Brain pericyte (primary cell): ENCODE measurements at places on chromosomes 1 and 21.

DNA sequence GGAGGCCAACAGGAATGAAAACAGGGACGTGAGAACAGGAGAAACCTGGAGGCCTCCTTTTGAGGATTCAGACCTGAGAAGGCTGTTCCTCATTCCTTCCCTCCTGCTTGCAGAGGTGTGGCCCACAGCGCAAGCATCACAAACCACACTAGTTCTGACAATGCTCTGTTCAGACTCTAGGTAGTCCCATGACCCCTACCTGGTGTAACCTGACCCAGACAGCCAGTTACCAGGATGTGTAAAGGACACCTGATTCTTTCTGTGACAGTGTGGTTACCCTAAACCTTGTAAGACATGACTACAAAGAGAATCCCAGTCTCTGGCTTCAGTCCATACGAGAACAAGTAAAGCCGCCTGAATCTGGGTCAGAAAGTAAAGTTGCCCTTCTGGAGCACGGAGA lies 3.2 kb downstream of the MECR start:
- DNase-seq, result no peak

GRCh38 chr1:247407180-247407616 lies 8.8 kb upstream of the NLRP3 start:
- DNase-seq, result no peak

GRCh38 chr1:36322786-36323635 lies 434 bp downstream of the EVA1B start:
- no peak for DNase-seq

- DNase-seq, result no peak
Observed at GRCh38 chr1:208132287-208132882, 111.8 kb downstream of the PLXNA2 start.

GRCh38 chr1:55773211-55773940 lies 558.2 kb upstream of the USP24 start:
- DNase-seq, result no peak

GRCh38 chr1:235417086-235417697 lies 50.0 kb downstream of the TBCE start:
- DNase-seq, result peak; percentile 41

DNA sequence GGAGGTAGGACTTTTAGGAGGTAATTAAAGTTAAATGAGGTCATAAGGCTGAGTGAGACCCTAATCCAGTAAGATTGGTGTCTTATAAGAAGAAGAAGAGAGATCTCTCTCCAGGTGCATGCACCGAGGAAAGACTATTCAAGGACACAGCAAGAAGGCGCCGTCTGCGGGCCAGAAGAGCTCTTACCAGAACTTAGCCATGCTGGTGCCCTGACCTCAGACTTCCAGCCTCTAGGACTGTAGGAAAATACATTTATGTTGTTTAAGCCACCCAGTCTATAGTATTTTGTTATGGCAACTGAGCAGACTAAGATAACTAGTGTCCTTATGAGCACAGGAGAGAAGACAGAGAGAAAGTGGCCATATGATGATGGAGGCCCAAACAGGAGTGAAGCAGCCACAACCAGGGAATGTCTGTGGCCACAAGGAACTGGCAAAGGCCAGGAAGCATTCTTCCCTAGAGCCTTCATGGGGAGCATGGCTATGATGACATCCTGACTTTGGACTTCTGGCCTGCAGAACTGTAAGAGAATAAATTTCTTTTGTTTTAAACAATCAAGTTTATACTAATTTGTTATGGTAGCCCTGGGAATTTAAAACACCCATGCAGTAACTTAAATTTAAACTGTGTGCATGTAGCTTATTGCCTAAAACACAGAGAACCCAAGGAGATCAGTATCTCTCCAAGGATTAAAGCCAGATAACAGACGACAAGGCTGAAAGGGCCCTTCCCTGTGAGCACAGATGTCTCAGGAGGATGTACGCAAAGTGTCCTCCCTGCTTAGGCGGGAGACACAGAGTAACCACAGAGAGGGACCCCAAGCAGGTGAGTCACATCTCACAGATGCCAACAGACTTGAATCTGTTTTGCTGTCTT lies 9.9 kb upstream of the CD58 start:
- DNase-seq, result no peak

- no peak for DNase-seq
Observed at GRCh38 chr1:4120557-4121292, 220.7 kb upstream of the C1orf174 start.

DNA sequence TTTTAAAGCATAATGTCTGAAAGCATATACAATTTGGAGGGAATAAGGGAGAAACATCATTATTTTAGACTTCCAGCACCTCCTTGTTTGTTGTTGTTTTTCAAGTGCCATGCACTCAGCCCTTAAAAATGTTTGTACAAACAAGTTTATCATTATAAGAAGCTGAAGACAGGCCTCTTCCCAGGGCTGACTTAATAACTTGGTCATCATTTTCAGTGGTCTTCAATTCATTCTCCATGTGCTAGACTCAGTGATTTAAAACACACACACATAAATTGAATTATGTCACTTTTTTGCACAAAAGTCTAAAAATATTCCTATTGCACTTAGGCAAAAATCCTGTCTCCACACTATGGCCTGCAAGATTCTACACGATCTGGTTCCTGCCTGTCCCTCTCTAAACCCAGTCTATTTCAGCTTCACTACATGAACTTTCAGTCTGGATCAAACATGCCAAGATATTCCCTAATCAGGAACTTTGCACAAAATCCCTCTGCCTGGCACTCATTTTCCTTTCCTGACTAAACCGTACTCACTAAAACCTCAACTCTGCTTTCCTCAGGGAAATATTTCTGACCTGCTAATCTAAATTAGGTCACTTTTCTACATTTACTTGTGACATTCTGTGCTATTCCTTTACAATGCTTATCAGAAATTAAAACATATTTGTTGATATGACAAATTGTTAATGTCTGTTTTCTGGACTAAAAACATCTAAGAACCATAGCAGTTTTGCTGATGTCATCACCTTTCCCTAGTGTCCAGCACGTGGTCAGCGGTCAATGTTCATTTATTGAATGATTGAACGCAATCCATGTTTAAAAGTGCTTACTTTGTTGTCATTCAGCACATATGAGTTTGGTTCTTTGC lies 14.8 kb upstream of the GBP5 start:
- no peak for DNase-seq

DNA sequence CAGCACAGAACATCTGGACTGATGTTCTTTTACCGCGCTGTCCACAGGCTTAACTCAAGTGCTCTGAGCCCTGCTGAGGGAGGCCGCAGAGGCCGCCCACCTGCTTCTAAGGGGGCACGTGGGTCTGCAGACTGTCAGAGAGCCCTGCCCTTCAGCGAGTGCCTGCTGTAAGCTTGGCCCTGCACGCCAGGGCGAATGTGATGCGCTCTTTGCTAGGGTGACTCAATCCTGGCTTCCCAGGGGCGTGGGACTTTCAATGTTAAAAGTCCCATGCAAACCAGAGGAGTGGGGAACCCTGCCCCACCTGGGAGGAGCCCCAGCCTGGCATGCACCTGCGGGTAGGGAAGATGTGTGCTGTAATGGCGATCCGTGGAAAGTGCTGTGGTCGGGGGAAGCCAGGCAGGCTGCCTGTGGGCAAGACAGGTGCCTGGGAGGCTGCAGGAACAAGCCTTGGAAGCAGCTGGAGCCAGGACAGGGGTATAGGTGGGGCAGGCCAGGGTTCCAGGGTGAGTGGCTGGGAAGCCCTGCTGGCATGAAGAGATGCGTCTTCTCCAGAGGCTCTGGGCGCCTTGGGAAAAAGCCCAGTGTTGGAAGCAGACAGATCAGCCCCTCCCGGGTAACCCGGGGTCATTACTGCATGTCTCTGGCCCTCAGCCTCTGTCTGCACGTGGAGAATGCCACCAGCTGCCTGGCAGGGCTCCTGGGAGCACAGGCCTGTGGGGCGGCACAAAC lies 594 bp upstream of the PANK4 start:
- no peak for DNase-seq

DNA sequence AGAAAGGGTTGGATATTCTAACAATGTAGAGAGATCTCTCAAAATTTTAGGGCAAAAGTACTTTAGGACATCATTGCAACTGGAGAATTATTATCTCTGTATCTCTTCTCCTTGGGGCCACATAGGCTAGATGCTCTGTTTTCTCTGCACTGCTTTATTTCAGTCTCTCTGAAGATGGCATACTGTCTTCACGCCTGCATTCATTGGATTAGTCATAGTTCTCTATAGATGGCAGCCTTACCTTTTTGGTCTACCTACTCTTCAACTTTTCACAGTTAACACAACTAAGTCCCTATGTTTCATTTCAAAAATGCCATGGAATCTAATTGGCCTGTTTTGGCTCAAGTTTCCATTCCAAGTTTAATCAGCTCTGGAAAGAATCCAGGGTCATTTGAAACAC lies 1623.3 kb upstream of the B3GALT2 start:
- no peak for DNase-seq
